ENCODE measurements at places on chromosomes 16 and 17.

DNA sequence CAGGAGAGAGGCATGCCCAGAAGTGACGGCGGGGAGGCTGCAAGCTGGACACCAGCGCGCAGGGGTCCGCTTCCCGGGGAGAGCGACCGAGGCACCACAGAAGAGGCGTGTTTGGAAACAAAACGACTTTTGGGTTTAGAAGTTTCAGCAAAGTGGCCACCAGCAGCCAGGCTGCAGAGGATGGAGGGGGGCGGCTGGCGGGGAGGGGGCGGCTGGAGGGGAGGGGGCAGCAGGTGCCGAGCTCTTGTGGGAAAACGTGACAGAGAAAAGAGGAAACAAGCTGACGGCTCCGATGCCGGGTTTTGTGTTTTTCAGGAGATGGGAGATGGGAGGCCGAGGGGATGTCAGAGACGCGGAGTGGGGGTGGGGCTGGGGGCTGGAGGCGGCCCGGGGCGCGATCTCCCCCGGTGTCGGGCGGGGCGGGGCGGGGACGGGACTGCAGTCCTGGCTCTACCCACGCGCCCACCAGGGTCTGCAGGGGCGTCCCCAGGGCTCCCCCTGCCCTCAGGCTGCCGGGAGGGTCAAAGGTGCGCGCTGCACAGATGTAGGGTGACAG lies 32.1 kb upstream of the RPH3AL start:
- DNase-seq, result no peak

DNA sequence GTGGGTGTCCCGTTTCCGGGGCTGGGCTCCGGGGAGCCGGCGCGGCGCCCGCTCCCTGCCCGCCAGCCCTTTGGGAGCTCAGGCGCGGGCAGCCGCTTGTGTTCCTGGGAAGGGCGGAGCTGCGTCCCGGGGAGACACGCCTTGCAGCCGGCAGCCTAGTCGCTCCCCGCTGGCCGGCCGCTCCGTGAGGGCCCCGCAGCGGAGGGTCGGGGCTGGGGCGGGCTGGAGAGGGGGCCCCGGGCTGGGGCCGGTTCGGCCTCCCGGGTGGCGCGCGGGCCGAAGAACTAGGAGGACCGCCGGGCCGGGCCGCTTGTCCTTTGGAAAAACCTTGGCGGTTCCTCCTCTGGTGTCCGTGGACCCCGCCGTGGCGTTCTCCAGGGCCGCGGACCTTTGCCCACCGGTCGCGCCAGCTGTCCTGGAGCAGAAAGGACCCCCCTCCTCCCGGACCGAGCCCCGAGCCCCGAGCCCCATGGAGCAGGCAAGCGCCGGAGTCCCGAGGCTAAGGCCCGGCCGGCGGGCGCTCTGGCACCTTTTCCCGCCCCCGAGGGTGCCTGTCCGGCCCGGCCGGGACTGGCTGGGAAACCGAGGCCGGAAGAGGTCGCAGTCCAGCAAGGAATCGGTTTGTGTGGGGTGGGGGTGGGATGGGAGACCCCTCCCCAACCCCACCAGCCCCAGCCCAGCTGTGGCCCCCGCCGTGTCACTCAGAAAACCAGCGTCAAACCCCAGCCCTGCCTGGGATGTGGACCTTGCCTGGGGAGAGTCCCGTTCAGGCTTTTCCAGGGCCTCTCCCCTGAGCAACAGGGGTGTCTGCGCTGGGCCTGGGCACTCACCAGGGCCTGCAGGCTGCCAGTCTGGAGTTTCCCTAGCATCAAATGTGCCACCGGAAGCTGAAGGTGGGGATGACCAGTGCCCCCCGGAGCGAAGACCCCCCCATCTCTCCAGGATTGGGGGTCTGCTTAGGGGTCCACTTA lies 6.8 kb upstream of the TBC1D3B start:
- no peak for DNase-seq

GRCh38 chr17:12773153-12773552 lies 16.1 kb upstream of the ARHGAP44 start:
- DNase-seq, result no peak

DNA sequence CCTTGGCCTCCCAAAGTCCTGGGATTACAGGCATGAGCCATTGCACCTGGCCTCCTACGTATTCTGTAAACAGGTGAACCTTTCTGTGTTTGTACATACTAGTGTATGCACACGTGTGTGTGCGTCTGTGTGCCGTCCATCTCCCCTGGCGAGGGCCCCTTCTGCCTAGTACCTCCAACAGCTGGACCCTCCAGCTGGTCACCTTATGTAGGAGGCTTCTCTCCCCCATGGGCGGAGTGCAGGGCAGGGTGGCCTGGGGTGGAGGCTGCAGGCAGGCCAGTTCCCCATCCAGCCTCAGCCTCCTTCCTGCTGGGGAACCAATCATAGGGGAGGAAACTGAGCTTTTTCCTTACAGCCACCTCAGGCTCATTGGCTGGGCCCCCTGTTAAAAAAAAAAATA lies 24.4 kb upstream of the DOC2B start:
- no peak for DNase-seq

- DNase-seq, result no peak
These were observed 9.6 kb upstream of the EIF1 start for GRCh38 chr17:41678907-41679739.

GRCh38 chr17:68559316-68559715 lies 41.9 kb downstream of the FAM20A start:
- DNase-seq, result no peak

- no peak for DNase-seq
These were observed 1.2 kb downstream of the C16orf54 start for GRCh38 chr16:29744541-29745101.

DNA sequence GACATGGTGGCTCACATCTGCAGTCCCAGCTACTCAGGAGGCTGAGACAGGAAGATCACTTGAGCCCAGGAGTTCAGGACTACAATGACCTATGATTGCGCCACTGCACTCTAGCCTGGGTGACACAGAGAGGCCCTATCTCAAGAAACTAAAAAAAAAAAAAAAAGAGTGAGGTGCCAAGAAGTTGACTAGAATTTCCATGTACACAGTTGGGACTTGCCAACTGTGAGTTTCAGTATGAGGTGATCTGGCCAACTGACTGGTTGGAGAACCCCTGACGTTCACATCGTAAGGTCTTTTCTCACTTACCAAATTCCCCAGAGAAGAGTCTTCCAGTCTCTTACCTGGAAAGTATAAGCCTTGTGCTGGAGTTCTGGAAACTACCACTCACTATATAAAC lies 3.1 kb upstream of the MED11 start:
- no peak for DNase-seq

DNA sequence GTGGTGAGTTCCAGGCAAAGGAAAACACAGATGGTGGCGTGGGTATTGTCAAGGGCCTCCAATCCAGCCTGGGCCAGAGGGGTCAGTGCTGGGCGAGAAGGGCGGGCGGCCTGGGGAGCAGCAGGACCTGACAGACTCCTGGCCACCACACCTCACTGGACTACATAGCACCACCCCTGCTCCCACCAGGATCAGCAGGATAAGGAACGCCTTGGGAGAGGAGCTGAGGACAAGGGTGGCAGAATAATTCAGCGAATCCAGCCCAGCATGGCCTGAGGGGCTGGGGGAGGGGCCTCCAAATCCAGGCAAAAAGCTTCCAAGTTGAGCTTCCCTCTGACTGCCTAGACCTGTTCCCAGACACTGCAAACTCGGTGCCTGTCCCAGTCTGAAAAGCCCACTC lies 6.5 kb downstream of the DLX4 start:
- DNase-seq, result no peak

DNA sequence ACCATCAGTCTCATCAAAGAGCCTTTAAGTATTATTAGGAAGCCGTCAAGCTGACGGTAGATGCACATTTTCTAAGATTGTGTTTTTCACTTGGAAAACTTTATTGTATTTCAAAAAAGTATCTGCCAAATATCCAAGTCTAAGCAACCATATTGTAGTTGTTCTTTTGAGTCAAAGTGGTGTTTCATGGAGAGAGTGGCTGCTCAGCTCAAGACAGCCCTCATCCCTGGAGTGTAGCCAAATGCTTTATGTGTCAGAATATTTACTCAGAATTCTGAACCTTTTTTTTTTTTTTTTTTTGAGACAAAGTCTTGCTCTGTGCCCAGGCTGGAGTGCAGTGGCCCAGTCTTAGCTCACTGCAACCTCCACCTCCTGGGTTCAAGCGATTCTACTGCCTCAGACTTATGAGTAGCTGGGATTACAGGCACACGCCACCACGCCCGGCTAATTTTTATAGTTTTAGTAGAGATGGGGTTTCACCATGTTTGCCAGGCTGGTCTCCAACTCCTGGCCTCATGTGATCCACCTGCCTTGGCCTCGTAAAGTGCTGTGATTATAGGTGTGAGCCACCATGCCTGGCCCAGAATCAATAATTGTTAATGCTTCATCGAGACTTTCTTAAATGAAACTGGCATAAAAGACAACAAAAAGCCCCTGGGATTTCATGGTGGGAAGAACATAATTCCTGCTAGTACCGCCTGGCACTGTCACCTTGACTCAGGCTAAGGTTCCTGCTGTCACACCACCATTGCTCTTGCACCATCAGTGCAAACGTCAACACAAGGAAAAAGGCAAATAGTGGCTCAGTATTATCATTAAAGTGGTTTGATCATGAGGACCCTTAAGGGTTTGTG lies 45.5 kb downstream of the PRKCA start:
- DNase-seq, result no peak

DNA sequence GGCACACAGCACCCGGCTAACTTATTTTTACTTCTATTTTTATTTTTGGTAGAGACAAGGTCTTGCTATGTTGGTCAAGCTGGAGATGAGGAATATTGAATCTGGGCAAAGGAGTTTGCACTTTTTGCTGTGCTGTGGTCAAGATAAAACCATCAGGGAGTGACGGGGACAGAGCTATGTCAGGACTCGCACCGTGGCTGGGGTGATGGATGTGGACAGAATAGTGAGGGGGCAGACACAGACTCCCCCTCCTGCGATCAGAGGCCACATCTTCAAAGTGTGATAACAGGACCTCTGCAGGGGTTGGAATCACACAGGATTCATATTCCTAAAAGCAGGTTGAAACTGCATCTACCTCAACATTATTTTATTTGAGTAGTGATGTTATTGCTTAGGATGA lies 25.6 kb downstream of the IL21R start:
- no peak for DNase-seq

GRCh38 chr16:4936181-4936990 lies 562 bp downstream of the PPL start:
- DNase-seq, result no peak

- no peak for DNase-seq
These were observed 264.1 kb downstream of the CBLN1 start for GRCh38 chr16:49017501-49017900.

GRCh38 chr16:47976636-47977210 lies 179.1 kb downstream of the ABCC12 start:
- peak; percentile 13 for DNase-seq

DNA sequence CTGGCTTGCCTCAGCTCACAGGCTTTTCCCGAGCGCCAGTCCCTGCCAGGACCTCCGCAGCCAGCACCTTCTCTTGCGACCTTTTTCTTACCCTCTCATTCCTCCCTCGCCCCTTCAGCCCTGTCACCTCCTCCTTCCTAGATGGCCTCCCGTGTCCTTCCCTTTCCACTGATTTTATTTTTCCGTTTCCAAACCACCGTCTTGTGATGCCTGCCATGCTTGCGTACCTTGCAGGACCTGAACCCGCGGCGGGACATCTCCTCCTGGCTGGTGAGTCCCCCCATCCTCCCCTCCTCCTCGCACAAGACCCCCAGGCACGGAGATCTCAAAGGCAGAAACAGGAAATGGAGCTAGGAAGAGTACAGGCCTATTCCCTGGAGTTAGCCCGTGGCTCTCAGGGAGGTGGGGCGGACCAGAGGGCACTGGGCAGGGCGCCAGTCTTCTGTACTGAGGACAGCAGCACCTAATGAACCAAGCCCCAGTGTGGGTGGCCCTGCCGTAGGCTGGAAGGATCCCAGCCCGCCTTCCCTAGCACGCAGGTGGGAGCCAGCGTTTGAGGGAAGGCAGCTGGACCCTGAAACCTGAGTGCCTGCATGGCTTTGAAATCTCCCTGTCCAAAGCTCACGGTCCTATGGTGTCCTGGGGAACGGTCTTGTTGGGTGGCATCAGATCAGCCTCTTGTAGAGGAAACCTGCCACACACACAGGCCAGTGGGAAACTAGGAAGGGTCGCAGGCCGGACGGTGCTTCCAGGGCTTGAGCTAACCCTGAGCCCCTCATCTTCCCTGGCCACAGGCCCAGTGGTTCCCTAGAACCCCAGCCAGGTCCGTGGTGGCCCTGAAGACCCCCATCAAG lies 612 bp downstream of the CISD3 start:
- no peak for DNase-seq

- no peak for DNase-seq
These were observed 12.5 kb downstream of the CAPN15 start for GRCh38 chr16:539901-540530.

GRCh38 chr17:33120103-33120502 lies 128.5 kb downstream of the SPACA3 start:
- peak; percentile 8 for DNase-seq

DNA sequence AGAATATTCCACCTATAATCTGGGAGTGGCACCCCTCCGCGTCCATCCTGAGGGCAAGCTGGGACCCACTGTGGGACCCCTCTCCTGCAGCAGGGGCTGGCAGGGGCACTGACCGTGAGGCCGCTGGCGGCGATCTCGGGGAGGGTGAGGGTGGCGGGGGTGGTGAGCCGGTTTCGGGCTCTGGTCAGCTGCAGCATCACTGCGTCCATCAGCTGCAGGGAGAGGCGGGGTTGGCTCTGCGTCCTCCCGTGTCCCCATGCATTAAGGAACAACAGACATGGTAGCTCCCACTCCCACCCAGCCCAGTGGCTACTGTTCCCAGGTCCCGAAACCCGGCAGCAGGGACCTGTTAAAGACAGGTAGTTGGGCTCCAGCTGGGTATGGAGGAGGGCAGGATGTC lies 3.3 kb downstream of the SMIM22 start:
- no peak for DNase-seq

DNA sequence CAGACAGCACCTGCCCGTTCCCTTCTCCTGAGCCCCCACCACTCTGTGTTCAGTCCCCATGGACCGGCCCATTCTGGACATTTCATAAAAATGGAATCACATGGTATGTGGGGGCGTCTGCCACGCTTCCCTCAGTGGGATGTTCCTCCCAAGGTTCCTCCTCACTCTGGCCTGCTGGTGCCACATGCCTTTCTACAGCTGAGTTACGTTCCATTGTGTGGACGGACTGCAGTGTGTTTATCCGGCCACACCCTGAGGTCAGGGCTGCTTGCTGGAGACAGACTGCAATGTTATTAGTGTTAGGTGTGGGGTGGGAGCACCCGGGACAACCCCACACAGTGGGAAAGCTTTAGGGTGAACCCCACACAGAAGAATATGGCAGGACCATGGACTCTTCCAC lies 5.9 kb upstream of the AATK start:
- no peak for DNase-seq

DNA sequence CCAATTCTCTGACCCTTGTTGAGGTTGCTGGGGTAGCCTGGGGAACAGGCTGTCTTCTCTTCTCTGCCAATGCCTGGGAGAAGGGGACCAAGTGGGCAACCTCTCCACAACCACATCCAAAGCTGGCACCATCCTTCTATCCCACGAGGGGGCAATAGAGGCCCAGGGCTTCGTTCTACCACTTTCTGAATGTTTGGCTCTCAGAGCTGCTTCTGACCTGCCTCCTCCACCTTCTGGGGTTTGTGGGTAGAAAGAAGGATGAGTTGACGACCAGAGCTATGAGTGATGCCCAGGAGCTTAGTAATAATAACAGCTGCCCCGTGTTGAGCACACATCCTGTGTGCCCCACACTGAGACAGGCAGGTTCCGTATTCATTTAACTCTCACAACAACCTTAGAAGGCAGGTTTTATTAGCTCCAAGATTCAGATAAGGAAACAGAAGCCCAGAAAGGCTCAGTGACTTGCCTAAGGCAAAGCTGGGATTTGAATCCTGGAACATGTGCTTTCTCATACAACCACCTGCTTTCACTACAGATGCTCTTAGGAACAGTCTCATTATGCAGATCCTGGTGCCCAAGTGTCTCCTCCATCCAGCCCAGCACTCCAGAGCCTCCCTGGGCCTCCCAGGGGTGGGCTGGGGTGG lies 11.1 kb downstream of the TSPOAP1 start:
- no peak for DNase-seq

GRCh38 chr17:44078412-44078811 lies 7.9 kb downstream of the G6PC3 start:
- no peak for DNase-seq
